ENCODE measurements at places on chromosomes 2 and 18. TPM values are rescaled to one million over a fixed set of nuclear protein-coding genes. Genes with fewer than 3 reads are reported as not detected.

AAMP gene
- 115 TPM for total RNA-seq

CPLX4 gene
- total RNA-seq = not detected

ARHGAP25 gene
- total RNA-seq = not detected

RFTN2 gene
- 4.4 TPM for total RNA-seq

SMAD7 gene
- 4.8 TPM for total RNA-seq

ABHD3 gene
- 6.2 TPM for total RNA-seq

ROCK1 gene
- 47.9 TPM for total RNA-seq

HOXD10 gene
- total RNA-seq = 2.7 TPM

PLB1 gene
- 0.39 TPM for total RNA-seq

UGT1A3 gene
- not detected for total RNA-seq

RGPD8 gene
- 3.7 TPM for total RNA-seq

SERPINB13 gene
- not detected for total RNA-seq

PSMA8 gene
- total RNA-seq = not detected

PLA2R1 gene
- 7.7 TPM for total RNA-seq

AQP4 gene
- not detected for total RNA-seq

SLC4A3 gene
- total RNA-seq = 2.9 TPM

ATP6V1B1 gene
- 0.59 TPM for total RNA-seq

REEP1 gene
- under 0.01 TPM for total RNA-seq

ANKRD29 gene
- total RNA-seq = 14.7 TPM

MALL gene
- 8.8 TPM for total RNA-seq

ITGAV gene
- 104 TPM for total RNA-seq

POTEJ gene
- not detected for total RNA-seq

ALPI gene
- not detected for total RNA-seq

IL1A gene
- not detected for total RNA-seq

MFF gene
- 84.1 TPM for total RNA-seq

IL36A gene
- total RNA-seq = not detected

LTBP1 gene
- 340 TPM for total RNA-seq

SMPD4 gene
- 26.1 TPM for total RNA-seq

SERPINB11 gene
- total RNA-seq = not detected

SRSF7 gene
- total RNA-seq = 117 TPM

TMEM247 gene
- not detected for total RNA-seq

COL4A4 gene
- under 0.01 TPM for total RNA-seq

SLC9A4 gene
- not detected for total RNA-seq

PCARE gene
- total RNA-seq = not detected

VSNL1 gene
- 0.20 TPM for total RNA-seq

LBX2 gene
- total RNA-seq = 3.3 TPM

XDH gene
- total RNA-seq = 1.1 TPM

AMER3 gene
- not detected for total RNA-seq

DSG4 gene
- not detected for total RNA-seq

TLX2 gene
- under 0.01 TPM for total RNA-seq

CCDC74A gene
- 6.6 TPM for total RNA-seq

TSN gene
- 47.3 TPM for total RNA-seq

SERPINB4 gene
- total RNA-seq = under 0.01 TPM

SEPTIN10 gene
- 76.0 TPM for total RNA-seq

LYG2 gene
- total RNA-seq = not detected

C2orf80 gene
- not detected for total RNA-seq

PARD6G gene
- total RNA-seq = 0.59 TPM

SCTR gene
- total RNA-seq = not detected

KLHL29 gene
- total RNA-seq = 6.2 TPM

CXCR1 gene
- total RNA-seq = not detected

GCKR gene
- total RNA-seq = not detected

MAT2A gene
- total RNA-seq = 127 TPM

TOGARAM2 gene
- total RNA-seq = 0.37 TPM

ALK gene
- not detected for total RNA-seq

SMYD1 gene
- total RNA-seq = not detected

DYNAP gene
- not detected for total RNA-seq
